ENCODE measurements at places on chromosomes 1 and 21.

GRCh38 chr1:20185834-20186782 is at the start of the genes PLA2G2C and UBXN10:
Gene PLA2G2C, minus strand, starts transcription at chr1:20186518. Its CDS starts 9,155 bp downstream, at chr1:20177363.
Gene UBXN10, plus strand, starts transcription at chr1:20186096. Its CDS starts 4,466 bp downstream, at chr1:20190562.
- DNase-seq = no peak

DNA sequence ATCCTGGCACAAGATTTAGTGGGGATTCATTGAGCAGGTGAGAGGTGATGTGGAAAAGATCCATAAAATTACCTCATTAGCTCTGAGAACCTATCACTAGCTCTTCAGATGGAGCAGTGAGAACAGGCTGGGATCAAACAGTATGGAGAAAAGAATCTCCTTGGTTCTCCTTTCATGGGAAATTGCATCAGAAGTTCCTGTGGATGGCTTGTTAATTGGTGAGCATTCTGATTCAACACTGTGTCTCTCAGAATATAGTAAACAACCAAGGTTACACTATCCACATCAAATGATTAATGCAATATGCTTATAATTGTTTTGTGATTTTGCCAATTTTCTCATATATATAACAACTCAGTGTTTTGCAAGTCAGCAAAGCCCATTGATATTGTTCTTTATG is 8.3 kb upstream of the CD55 start:
- peak; percentile 31 for DNase-seq

DNA sequence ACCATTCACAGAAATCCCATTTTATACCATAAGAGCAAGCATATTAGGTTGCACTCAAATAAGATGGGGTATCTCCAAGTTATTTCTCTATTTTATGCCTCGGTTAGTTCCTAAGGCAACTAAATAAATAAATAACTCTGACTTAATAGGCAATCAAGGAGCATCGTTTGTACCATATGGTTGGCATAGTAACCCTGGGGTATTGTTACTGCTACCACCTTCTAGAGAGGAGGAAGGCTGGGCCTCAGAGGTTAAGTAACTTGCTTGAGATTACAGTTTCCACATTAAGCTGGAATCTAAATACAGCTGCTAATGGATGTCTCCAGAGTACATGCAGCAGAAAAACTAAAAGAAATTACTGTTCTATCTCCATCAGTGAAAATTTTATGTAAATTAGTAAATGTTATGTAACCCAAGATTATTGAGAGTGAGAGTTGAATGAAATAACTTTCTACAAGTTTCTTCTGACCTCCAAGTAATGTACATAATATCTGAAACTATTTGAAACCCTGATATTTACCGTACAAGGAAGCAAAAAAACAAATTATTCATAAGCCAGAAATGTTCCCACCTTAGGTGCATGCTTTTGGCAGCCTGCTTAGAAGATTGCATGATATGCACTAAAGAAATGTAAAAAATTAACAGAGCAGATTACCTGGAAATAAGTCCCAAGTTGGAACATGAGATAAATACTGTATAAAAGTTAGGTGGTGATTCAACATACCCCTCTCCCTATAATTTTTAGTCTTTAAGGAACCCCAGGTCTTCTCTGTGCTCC is 127.0 kb downstream of the CRB1 start:
- no peak for DNase-seq

DNA sequence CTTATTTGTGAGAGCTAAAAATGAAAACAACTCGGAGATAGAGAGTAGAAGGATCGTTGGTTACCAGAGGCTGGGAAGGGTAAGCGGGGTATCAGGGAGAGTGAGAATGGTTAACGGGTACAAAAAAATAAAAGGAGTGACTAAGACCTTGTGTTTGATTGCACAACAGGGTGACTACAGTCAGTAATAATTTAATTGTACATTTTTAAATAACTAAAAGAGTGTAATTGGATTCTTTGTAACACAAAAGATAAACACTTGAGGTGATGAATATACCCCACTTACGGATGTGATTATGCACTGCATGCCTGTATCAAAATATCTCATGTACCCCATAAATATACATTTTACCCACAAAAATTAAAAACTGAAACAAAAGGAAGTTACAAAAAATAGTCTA is 29.4 kb downstream of the FOXJ3 start:
- DNase-seq = peak; percentile 72

DNA sequence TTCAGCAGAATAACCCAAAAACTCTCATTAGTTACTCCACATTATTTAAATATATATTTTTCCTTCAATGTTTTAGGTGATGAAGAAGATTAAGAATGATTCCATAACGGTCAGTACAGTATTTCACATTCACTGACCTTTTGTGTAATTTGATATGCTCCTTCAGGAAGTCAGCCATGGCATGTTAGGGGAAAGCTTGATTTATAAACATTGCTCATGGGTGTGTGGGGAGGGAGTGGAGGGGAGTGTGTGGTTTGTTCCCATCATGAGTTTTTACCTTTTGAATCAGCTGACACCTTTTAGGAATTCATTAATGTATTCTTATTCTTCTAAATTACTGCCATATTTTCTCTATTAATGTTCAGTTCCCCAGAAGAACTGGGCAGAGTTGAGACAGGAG is 240.2 kb downstream of the ATG4C start:
- peak; percentile 19 for DNase-seq

- peak; percentile 24 for DNase-seq
These were observed 252.3 kb upstream of the FGGY start for GRCh38 chr1:59044535-59045121.

DNA sequence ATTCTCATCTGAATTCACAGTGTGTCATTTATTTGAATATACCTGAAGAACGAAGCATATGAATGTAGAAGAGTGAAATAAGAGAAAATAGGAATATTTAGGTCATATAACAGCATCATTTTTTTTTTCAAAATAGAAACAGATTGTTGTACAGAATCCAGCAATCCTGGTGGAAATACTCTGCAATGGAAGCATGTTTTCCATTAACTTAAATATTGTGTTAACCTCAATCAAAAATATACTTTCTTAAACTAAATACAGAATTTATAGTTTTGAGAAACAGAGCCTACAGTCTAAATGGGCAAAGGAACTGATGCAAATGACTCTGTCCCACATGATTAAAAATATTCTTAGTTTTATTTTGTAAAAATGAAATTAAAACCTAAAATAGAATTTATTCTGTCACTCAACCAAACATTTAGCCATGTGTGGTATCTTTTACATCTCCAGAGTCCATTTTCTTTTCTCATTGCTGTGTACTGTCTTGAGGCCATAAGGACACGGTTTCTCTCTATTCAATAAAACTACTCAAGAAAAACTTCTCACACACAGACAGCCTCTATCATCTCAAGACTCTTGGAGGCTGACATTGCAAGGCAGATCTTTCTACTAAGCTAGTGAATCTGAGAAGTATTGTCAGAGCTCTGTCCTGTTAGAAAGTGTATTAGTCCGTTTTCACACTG is 322.6 kb downstream of the LTN1 start:
- no peak for DNase-seq

DNA sequence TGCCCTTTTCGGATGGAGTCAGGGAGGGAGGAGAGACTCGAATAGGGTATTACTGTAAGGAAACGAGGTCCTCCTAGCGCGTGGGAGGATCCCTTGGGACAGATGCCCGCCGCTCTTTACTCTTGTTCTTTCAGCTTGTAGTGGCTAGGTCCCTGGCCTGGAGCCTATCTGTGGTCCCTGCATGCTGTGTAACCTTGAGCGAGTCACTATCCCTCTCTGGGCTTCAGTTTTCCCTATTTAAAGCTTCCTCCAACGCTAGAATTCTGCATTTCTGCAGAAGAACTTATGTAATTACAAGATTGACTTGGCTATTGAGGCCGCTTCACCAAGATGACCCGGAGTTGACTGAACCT is 744 bp downstream of the MIER1 start:
- DNase-seq = no peak

GRCh38 chr1:26666855-26667254 is 29.0 kb upstream of the ARID1A start:
- peak; percentile 69 for DNase-seq

GRCh38 chr21:41611966-41612606 is 104.1 kb upstream of the TMPRSS2 start:
- DNase-seq = no peak

- no peak for DNase-seq
These were observed 105.1 kb upstream of the ARHGEF16 start for GRCh38 chr1:3349161-3349967.

DNA sequence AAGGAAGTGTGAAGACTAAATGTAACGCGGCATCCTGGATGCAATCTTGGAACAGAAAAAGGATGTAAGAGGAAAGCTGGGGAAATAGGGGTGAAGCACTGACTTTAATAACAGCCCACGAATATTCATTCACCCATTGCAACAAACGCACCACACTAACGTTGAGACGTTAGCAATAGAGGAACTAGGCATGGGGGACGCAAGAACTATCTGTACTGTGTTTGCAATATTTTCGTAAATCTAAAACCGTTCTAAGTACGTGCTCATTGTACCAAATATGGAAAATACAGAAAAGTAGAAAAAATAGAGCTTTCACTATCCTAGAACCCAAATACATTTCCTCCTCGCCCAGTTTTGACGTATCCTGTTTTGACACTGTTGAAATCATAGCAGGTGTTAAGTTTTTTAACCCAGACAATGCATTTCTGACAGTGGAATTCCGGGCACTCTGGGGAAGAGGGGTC is 3.9 kb downstream of the LAPTM5 start:
- DNase-seq = no peak

- DNase-seq = peak; percentile 36
These were observed 126.7 kb downstream of the NR5A2 start for GRCh38 chr1:200154069-200154767.

DNA sequence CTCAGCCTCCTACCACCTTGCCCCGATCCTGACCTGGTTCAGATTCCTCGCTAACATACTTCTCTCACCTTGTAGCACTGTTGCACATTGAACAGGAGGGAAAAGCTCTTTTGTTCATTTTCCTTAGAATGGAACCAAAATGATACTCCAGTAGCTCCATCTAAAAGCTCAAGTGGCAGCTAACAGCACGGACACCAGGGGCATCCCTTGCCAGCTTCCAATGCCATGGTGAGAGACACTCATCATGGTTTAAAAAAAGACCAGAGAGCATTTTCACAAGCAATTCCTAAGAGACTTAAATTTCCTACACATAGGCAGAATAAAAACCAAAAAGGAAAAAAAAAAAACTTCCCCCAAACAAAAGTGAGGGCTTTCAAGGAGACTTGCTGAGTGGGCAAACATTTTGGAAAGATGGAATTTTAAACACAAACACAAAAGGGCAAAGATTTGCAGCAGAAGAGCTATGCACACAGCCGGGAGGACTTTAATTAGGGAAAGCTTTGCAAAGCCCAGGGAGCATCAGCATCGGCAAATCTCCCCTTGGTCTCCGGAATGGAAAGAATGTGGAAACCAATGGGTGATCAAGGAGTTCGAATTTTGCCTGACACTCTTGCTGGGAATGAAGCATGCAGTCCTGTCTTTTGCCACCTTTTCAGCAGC is 84.3 kb downstream of the CAPZB start:
- DNase-seq = no peak
